ENCODE measurements at places on chromosomes 4 and X.

GRCh38 chr4:172997856-172998255, 170.8 kb upstream of the GALNT7 start:
- peaks cover 4% of the 10 kb centered on the region for H3K4me1 ChIP-seq
- H3K36me3 ChIP-seq: no peaks in the 10 kb centered on the region
- peak overlapping the region; percentile 10 for H3K4me3 ChIP-seq
- DNase-seq: no peak
- no peaks in the 10 kb centered on the region for H3K27me3 ChIP-seq

DNA sequence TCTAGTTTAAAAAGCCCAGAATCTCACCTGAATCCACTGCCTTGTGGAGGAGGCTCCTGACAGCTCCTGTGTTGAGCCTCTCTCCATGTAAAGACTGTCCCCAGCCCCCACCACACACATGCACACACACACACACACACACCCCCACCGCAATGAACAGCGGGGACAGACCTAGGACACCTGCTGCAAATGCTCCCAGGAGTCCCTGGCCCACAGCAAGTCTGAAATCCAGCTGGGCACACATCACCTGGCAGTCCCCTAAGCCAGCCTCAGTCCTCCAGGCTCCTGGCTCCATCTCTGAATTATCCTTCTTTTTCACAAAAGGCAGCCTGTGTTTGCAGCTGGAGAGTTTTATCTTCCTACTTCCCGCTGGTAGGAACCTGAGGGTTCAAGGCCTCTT, 6.6 kb upstream of the FAM53A start:
- H3K4me1 ChIP-seq: peaks cover 6% of the 10 kb centered on the region
- no peak overlapping the region for H3K27ac ChIP-seq
- peaks cover 50% of the 10 kb centered on the region for H3K36me3 ChIP-seq
- no peak for DNase-seq
- no peaks in the 10 kb centered on the region for H3K27me3 ChIP-seq
- no peak overlapping the region for H3K4me3 ChIP-seq

DNA sequence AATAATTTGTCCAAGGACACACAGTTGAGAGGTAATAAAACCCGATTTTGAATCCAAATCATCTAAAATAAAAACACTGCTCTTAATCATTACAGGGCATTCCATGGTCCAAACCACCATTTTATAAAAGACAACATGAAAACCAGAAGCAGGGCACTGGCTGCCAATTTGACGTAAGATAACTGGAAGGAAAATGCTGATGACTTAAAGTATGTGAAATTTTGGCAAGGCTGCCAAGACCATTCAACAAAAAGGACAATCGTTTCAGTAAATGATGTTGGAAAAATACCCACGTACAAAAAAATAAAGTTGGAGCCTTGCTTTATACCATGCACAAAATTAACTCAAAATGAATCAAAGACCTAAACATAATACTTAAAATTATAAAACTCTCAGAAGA, 344.4 kb downstream of the RAPGEF2 start:
- H3K36me3 ChIP-seq: no peaks in the 10 kb centered on the region
- DNase-seq: no peak

DNA sequence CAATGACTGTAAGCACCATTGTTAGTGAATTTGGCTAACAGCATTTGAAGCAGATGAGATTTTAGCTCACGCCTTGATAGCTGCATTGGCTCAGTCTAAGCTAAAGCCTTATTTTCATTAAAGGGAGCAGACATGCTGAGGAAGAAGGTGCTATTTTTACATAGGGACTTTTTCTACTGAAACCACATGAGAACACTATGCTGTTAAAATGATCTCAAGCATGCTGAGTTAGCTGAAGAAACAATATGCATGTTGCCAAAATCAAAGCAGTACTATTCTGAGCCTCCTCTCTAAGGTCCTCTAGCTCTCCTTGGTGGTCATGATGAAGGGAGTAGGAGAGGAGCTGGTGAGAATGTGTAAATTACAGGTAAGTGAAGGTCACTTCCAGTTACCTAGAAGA, 134.4 kb upstream of the JADE1 start:
- no peak for DNase-seq
- no peak overlapping the region for H3K4me3 ChIP-seq
- no peaks in the 10 kb centered on the region for H3K4me1 ChIP-seq
- H3K27ac ChIP-seq: no peak overlapping the region
- H3K27me3 ChIP-seq: no peaks in the 10 kb centered on the region
- H3K36me3 ChIP-seq: no peaks in the 10 kb centered on the region

DNA sequence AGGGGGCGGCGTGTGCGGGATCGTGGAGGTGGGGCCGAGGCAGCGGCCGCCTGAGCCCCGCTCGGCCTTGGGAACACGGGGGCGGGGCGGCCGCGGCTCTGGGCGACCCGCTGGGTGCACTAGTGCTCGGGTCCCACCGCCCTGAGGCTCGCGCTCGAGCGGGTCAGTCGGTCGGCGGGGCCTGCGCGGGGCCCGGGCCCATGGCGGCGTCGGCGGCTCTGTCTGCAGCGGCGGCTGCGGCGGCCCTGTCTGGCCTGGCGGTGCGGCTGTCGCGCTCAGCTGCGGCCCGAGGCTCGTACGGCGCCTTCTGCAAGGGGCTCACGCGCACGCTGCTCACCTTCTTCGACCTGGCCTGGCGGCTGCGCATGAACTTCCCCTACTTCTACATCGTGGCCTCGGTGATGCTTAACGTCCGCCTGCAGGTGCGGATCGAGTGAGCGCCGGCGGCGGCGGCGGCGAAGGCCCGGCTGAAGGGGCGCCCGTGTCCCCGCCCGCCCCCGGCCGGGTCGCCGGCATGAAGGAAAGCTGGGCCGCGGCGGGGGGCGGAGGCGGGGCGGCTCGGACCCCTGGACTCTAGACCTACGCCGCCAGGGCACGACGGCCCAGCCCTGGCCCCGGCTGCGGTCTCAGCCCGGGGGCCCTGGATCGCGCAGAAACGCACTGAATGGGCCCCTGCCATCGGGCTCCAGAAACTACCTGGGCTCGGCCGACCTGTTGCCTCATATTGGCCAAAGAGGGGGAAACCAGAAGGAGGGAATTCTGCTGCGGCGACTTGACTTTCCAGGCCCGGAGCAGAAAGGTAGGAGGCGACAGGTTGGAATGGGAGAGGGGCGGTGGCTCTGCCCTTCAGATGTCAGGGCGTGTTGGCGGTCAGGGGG, at the start of gene SMIM10L2A:
SMIM10L2A (plus strand) TSS at position 13 of the 878 bp plus-strand sequence; CDS start at position 201, 188 bp downstream.
- H3K36me3 ChIP-seq: no peaks in the 10 kb centered on the region
- no peak for DNase-seq
- peaks cover 6% of the 10 kb centered on the region for H3K4me1 ChIP-seq
- peaks cover 6% of the 10 kb centered on the region for H3K27me3 ChIP-seq

DNA sequence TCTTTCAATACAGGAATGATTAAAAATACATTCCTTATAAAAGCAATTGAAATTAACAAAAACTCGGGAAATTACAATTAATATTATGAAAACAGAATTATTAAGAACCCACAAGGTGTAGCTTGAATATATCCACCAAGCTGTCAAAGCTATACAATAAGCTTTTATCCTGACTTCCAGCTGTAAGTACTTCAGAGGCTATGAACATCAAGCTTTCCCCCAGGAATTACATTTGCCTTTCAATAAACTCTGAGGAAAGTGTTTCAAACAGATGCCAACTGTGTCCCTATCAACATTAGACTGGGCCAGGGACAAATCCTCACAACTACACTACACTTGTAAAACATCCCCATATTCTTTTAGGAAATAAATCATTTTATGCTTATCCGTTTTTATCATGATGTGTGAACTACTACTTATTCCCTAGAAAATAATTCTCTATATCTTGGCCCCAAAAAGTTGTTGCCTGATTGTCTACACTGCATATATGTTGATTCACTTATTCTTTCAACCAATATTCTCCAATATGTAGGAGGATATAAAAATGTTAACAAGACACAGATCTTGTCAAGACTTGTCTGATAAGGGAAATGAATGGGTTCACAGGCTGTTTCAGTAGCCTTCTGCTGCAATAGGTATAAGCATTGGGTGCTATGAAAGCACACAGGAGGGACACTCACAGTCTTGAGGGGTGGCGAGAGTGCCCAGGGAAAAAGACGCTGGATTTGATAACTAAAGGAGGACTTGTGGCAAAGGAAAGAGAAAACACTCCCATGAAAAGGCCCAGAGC, 494.1 kb downstream of the CENPC start:
- DNase-seq: no peak
- no peak overlapping the region for H3K4me3 ChIP-seq
- no peak overlapping the region for H3K27ac ChIP-seq
- H3K36me3 ChIP-seq: no peaks in the 10 kb centered on the region

DNA sequence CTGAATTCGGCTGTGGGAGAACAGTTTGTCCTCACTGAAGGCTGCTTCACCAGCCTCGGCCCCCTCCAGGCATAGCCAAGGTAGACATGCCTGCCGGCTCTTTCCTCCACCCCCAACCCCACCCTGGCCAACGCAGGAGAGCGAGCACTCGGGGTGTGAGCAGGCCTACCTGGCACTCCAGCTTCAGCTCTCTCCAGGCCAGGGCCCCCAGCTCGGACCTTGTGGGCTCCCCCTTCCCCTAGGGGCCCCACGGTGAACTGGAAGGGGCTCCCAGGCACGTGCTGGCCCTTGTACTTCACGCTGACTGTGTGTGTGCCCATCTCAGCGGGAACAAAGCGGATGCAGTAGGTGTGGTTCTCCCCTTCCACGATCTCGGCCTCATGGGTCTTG, 22.4 kb downstream of the FLNA start:
- peaks cover 35% of the 10 kb centered on the region for H3K4me1 ChIP-seq
- H3K36me3 ChIP-seq: peaks cover 96% of the 10 kb centered on the region
- H3K27me3 ChIP-seq: no peaks in the 10 kb centered on the region

DNA sequence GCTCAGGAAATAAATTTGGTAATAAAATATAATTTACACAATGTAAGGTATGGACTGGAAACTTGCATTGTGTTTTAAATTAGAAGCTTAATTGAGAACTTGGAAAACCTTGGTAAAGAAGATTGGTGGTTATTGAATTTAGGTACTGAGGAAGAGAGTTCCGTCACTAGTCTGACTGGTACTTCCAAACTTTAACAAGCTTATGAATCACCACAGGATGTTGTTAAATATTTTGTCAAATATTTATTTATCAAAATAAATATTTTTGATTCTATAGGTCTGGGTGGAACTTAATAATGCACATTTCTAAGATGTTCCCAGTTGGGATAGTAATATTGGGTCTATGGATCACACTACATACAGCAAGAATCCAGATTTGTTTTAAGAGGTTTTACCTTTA, 992.2 kb downstream of the ARAP2 start:
- no peaks in the 10 kb centered on the region for H3K4me1 ChIP-seq
- no peak overlapping the region for H3K27ac ChIP-seq
- H3K4me3 ChIP-seq: no peak overlapping the region
- H3K27me3 ChIP-seq: no peaks in the 10 kb centered on the region
- no peak for DNase-seq

DNA sequence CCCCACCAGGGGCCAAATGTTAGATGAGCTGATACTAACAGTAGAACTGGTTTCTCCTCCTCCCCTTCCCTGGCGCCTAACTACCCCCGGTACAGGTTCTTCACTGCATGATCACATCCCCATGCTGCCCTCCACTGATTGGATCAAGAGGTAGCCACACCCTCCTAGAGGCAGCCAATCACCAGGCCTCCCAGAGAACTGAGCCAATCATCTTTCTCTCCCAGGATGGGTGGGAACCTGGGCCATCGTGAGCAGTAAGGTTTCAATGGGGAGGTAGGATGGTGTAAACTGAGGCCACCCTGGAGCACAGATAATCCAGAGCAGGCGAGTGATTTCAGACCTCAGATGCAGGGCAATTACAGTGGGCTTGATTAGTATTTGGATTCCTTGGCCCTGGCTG, 64.2 kb downstream of the PPP2R2C start:
- no peak overlapping the region for H3K4me3 ChIP-seq
- H3K27me3 ChIP-seq: peaks cover 32% of the 10 kb centered on the region
- H3K27ac ChIP-seq: no peak overlapping the region
- no peaks in the 10 kb centered on the region for H3K36me3 ChIP-seq

- no peaks in the 10 kb centered on the region for H3K36me3 ChIP-seq
- peaks cover 1% of the 10 kb centered on the region for H3K4me1 ChIP-seq
- H3K4me3 ChIP-seq: no peak overlapping the region
- DNase-seq: no peak
- H3K27ac ChIP-seq: no peak overlapping the region
These were observed 1185.2 kb downstream of the PCDH7 start for GRCh38 chr4:31905363-31905762.

- no peak overlapping the region for H3K4me3 ChIP-seq
- H3K36me3 ChIP-seq: no peaks in the 10 kb centered on the region
- peak; percentile 39 for DNase-seq
These were observed 97.5 kb upstream of the CXXC4 start for GRCh38 chr4:104592183-104592582.

DNA sequence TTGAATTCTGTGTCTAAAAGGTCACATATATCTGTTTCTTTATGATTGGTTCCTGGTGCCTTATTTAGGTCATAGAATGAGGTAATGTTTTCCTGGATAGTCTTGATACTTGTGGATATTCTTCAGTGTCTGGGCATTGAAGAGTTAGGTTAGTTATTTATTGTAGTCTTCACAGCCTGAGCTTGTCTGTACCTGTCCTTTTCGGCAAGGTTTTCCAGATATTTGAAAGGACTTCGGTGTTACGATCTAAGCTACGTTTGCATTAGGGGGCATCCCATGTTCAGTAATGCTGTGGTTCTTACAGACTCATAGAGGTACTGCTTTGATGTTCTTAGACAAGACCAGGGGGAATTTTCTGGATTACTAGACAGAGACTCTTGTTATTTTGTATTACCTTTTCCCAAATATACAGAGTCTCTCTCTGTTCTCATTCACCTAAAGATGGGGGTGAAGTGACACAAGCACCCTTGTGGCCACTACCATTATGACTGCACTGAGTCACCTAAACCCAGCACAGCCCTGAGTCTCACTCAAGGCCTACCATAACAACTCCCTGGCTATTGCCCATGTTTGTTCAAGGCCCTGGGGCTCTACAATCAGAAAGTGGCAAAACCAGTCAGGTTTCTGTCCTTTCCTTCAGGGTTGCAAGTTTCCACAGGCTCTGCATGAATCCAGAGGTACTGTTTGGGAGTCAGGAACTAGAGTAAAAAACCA, 30.1 kb upstream of the CYSLTR1 start:
- no peaks in the 10 kb centered on the region for H3K27me3 ChIP-seq
- no peak overlapping the region for H3K4me3 ChIP-seq
- no peaks in the 10 kb centered on the region for H3K4me1 ChIP-seq
- H3K27ac ChIP-seq: no peak overlapping the region

- DNase-seq: no peak
- H3K27ac ChIP-seq: no peak overlapping the region
- H3K27me3 ChIP-seq: no peaks in the 10 kb centered on the region
- H3K4me3 ChIP-seq: no peak overlapping the region
These were observed 10.0 kb upstream of the LNX1 start for GRCh38 chr4:53601251-53601764.

DNA sequence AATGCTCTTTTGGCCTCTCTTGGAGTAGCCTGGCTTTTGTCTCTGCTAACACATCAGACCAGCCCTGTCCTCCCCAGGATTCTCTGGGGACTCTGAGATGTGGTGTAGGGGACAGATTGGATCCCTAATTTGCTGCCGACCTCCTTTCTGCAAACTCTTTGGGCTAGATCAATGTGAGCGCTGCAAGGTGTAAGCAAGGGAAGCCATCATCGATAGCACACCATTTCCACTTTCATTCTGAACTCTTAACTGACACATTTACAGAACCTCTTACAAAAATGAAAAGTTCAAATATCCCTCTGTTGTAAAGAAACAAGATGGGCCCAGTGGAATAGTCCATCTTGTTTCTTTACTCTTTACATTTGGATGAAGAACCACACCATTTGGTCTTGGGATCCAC, 46.6 kb downstream of the PGRMC2 start:
- DNase-seq: no peak
- peaks cover 12% of the 10 kb centered on the region for H3K4me1 ChIP-seq
- no peaks in the 10 kb centered on the region for H3K27me3 ChIP-seq
- peak overlapping the region; percentile 80 for H3K27ac ChIP-seq
- peak overlapping the region; percentile 8 for H3K4me3 ChIP-seq

GRCh38 chr4:181670506-181670905, 572.7 kb upstream of the TENM3 start:
- H3K27ac ChIP-seq: no peak overlapping the region
- DNase-seq: no peak
- no peaks in the 10 kb centered on the region for H3K4me1 ChIP-seq
- H3K4me3 ChIP-seq: no peak overlapping the region
- no peaks in the 10 kb centered on the region for H3K36me3 ChIP-seq

All from mesenchymal stem cell (in vitro differentiated cells and primary cell).